ENCODE measurements at places on chromosomes 2 and 18.
A peak's percentile ranks its signal among the peaks of the same experiment; 100 is the strongest.

GRCh38 chr2:168233726-168234406 lies 13.5 kb downstream of the STK39 start:
- no peak for DNase-seq

GRCh38 chr2:120400551-120400950 lies 54.6 kb downstream of the INHBB start:
- no peak for DNase-seq

DNA sequence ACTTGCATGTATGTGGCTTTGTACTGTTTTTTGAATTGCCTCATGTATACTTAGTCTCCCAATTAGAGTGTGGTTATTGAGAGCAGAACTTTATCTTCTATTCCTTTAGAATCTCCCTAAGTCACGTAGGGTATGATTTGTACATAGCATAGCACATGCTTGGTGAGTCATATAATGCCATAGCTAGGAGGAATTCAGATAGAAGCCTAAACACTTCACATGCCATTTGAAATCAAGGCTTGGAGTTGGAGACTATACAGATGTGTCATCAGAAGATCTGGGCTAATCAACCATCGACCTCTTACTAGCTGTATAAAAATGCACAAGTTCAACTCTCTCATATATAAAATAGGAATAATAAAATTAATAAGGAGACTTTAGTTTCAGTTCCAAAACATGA lies 222.6 kb upstream of the ST6GAL2 start:
- DNase-seq: no peak

- DNase-seq: no peak
These were observed 277.4 kb downstream of the NRXN1 start for GRCh38 chr2:50754514-50754913.

- no peak for DNase-seq
These were observed 7.9 kb upstream of the COBLL1 start for GRCh38 chr2:164849506-164849905.

GRCh38 chr2:200353874-200354273 lies 47.4 kb downstream of the SPATS2L start:
- DNase-seq: no peak

DNA sequence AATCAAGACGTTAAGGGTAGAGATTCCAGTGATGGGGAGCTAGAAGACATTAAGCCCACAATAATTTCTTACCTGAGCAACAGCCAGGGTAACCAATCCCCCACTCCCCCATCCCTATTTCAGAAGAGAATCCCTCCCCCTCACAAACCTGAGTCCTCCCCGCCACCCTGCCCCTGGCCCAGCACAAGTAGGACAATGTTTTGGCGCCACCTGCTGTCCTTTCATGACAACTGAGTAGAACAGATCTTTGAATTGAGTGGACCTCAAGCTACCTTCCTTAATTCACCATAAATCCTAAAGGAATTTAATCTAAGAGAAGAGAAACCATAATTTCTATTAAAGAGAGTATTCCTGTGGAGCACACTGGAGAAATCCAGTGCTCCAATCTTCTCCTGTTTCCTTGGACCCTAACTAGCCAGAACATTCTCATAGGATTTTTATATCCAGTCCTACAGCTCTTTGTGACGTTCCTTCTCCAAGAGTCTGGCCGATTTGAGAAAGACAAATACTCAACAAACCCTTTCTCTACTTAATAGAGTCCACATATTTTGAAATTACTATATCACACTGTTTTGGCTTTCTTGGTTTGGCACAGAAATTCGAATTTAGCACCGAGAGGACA lies 41.1 kb downstream of the NHEJ1 start:
- peak; percentile 39 for DNase-seq

GRCh38 chr2:217585362-217585761 lies 417.4 kb downstream of the TNS1 start:
- no peak for DNase-seq

DNA sequence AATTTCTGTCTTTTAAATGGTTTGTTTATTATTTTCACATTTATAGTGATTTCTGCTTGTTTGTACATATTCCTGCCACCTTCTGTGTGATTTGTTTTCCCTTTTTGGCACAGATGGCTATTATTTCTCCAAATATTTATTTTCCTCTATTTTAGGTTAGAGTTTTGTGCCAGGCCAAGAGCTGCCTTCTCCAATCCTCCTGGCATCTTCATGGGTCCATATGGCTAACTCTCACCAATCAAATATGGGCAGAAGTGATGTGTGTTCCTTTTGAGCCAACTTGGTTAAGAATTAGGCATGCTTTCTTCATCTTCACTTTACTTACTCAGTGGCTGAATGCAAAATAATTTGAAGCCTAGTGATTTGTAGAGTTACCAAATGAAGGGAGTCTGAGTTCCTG lies 697.1 kb upstream of the CELF4 start:
- DNase-seq: no peak

DNA sequence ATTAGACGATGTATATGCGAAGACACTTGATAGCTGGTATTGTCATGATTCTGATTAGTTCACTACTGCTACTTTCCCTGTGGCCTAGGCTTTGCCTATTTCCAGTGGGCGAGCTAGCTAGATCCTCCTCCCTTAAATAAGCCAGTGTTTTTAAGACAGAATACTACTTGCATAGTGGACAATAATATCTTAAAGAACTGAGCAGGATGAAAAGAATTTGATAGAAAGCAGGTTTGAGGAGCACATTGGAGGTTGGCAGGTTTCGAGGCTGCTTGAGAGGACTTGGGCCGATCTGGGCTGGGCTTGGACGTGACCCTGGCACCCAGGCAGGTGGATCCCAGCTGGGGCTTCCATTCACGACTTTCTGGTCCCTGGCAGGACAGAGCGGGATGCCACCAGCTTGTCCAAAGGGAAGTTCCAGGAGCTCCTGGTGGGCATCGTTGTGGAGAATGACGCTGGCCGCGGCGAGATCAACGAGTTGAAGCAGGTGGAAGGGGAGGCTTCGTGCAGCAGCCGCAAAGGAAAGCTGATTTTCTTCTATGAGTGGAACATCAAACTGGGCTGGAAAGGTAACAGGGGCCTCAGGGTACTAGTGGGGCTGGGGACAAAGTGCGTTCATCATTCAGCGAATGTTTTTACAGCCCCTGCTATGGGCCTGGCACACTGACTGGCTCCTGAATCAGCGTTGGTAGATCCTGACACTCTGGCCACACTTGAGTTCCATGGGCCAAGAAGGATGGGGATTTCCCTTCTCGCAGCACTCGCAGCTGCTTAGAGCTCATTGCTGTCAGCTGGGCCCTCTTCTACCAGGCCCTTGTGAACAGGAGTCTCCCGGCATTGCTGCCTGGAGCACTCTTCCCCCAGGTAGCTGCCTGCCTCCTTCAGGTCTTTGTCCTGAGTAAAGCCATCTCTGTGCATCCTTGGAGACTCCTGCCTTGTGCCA lies 16.9 kb downstream of the C2orf74 start:
- no peak for DNase-seq

GRCh38 chr18:46068763-46069162 lies 3.3 kb downstream of the PSTPIP2 start:
- DNase-seq: no peak

DNA sequence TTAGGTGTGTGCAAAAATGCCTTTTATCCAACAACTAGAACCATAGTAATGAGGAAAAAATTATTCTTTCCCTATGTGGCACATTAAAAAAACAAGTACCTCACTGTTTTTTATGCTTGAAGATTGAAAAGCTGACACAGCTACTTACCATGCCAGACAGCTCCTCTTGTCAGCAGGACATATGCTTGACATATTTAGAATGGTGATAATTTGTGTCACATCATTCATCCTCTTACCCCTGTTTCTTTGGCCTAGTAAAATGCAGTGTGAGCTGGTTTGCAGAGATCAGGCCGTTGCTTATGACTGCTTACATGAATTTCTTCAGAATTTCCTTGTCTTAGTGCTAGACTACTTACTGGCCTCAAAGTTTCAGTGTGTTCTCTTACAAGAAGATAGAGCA lies 869.9 kb downstream of the LRP1B start:
- no peak for DNase-seq

DNA sequence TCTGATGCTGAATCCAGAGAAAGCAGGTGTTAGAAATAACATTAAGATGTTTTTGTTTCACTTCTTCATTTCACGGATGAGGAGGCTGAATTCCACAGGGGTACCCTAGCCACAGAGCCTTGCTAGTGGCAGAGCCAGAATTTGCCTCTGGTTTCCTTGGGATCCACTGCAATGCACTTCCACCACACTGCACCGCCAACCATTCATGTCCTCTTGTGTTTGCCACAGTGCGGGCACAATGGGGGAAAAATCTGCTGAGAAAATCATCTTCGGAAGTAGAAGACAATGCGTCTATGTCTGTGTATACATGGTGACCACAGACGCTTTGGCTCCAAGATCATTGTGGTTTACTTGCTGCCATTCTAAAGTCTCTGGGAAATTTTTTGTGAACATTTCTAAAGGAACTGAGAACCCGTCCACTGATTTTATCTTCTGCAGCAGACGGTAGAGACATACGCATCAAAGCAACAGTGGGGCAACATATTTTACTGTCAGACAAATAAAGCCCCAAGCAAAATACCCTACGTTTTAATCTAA lies 14.9 kb downstream of the ICOS start:
- no peak for DNase-seq

DNA sequence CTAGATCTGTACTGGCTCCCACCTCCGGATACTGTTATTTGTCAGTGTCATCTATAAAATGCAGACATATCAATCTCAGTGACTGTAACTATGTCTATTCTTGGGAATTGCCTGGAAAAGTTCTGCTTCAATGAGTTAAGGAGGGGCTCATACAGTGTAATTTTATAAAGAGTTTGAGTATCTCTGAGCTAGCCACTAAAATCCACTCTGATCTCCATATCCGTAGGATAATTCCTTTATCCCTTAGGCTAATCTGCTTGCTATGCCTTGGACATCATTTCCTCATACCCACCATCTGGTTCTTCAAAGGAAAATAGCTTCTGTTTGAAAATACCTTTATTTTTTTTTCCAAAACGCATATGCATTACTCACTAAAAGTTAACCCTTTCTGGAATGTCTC lies 863.2 kb downstream of the SUCLG1 start:
- DNase-seq: no peak

DNA sequence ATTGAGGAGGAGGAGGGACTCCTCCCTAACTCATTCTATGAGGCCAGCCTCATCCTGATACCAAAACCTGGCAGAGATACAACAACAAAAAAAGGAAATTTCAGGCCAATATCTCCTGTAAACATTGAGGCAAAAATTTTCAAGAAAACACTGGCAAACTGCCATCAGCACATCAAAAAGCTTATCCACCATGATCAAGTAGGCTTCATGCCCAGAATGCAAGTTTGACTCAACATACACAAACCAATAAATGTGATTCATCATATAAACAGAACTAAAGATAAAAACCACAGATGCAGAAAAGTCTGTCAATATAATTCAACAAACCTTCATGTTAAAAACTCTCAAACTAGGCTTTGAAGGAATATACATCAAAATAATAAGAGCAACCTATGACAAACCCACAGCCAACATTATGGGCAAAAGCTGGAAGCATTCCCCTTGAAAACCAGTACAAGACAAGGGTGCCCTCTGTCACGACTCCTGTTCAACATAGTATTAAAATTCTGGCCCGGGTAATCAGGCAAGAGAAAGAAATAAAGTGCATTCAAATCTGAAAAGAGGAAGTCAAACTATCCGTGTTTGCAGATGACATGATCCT lies 1014.3 kb downstream of the CBLN2 start:
- DNase-seq: no peak

DNA sequence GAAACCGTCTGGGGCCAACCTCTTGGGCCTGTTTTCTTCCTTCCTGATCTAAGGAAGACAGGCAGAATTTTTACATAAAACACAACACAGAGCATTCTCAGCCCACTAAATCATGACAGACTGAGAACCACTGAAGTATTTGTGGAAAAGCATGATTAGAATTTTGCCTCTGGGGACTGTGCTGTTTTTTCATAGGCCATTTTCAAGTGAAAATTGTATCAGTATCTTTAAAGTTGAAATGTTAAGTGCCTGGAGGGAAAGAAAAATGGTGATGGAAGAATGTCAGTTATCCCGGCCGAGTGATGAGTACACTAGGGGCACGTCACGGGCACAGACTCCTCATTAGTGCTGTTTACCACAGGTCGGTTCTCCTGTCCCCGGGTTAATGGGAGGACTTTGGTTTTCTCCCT lies 36.9 kb downstream of the EHD3 start:
- no peak for DNase-seq

DNA sequence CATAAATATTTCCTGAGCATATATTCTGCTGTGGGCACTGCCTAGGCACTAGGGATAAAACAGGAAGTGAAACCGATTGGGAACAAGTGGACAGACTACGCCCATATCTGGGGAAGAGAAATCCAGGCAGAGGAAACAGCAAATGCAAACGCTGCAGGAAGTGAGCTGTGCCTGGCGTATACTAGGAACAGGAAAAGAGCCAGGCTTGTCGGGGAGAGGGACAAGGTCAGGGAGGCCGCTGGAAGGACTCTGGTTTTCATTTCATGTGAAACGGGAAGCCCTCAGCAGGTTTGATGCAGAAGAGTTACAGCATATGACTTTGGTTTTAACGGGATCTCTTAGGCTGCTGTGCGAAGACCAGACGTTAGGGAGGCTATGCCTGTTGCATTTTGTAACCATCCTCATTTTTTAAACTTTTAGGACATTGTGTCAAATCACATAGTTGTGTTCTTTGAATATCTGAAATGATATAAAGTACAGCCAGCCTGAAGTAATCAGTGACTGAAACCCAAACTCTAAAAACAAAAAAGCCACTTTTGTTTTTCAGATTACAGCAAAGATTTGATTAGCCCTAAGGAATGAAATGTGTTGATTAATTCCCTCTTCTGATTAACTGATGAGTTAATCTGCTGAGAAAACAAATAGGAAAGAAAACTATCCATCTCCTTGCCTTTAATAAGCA lies 110.2 kb upstream of the PIEZO2 start:
- no peak for DNase-seq

GRCh38 chr18:58443671-58444070 lies 185.2 kb downstream of the ALPK2 start:
- DNase-seq: no peak

- DNase-seq: no peak
These were observed 136.3 kb downstream of the RPIA start for GRCh38 chr2:88827821-88828220.

- DNase-seq: peak; percentile 41
These were observed 1.0 kb downstream of the CXCR4 start for GRCh38 chr2:136116813-136117390.

DNA sequence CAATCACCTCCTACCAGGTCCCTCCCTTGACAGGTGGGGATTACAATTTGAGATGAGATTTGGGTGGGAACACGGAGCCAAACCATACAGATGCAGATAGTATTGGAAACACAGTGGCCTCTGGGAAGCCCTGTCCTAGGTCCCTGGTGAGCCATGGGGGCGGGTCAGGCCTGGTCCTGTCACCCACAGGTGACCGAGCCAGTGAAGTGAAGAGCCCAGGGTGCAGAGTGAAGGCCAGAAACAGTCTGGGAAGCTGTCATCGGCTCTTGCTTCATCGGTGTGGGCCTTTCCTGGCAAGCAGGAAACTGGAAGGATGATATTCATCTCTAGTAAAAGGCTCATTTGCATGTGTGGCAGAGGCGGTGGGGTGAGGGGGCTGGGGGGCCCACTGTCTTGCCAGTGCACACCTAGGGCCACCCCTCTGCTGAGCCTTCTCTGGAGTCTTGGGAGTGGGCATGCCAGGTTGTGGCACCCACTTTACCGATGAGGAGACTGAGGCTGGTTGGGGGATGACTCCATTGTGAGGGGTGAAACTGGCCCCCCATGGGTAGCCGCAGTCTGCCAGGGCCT lies 290.6 kb downstream of the NDUFA10 start:
- DNase-seq: no peak

Data from erythroblast (primary cell).